Hippocampal formation (tissue), 2 donors: ENCODE measurements at places on chromosomes 2 and 18.

- DNase-seq = no peak
Observed at GRCh38 chr2:119429225-119429981, 2.3 kb upstream of the TMEM37 start.

- DNase-seq = no peak
Observed at GRCh38 chr2:118269408-118270051, 181.3 kb downstream of the INSIG2 start.

GRCh38 chr2:2159336-2159735, 171.7 kb downstream of the MYT1L start:
- no peak for DNase-seq

DNA sequence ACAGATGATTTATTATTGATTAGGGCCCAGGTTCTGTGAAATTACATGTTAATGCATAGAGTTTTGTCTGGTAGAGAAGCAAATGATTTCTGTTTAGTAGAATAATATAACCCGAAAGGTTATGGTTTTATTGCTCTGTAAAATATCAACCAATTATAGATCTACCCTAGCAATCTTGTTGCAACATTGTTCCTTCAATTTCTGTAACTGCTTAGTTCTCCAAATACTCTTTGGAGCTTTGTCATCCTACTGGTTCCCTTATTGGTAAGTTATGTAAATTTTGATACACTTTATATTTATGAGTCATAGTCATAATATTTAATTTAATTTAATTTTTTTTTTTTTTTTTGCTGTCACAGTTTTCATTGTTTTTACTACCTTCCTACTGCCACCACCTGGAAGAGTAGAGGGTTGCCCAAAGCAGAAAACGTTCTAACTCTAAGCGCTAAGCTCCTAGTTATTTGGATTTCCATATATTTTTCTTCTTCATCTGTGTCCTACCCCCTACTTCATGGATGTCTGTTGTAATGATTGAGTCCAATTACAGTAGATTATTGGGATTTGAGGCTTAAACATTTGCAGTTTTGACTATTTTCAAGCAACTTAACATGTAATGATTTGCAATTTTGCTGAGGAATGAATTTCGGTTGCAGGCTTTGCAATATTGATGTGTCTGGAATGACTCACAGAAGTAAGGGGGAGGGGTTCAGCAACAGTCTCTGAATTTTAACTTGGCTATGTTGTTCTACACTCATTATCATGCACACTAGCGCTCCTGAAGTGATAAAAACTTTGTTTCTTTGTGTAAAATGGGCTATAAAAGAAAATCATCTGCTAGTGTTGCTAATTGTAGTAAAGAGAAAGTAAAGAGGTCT, 51.1 kb downstream of the NABP1 start:
- DNase-seq = no peak

DNA sequence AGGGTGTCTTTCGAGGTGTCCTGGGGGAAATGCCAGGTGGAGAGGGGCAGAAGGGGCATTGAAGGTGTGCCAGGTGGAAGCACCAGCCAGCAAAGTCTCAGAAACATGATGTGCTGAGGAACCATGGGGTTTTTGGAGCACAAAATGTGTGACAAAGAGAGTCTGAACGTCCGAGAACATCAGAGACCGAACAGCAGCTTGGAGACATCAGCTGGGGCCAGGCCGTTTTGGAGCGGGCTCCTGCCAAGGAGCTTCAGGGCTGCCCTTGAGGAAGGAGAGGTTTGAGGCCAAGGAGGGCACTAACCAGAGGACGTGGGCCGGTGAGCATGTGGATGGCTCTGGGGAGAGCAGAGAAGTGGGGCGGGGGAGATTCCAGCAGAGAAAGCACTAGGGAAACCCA, 5.3 kb upstream of the MBP start:
- no peak for DNase-seq

GRCh38 chr18:23066504-23067039, 68.7 kb upstream of the CABLES1 start:
- no peak for DNase-seq

DNA sequence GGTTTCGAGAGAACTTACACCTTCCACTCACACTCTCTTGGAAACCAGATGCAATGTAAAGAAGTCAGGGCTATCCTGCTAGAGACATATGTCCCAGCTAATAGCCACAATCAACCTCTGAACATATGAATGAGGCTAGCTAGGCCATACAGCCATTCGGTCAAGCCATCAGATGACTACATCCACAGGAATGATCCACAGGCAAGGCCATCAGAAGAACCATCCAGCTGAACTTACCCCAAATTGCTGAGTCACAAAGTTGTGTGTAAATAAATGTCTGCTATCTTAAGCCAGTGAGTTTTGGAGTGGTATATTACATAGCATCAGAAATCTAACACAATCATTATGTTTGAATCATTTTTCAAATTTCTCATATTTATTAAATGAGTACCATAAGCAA, 5.2 kb upstream of the SPAST start:
- DNase-seq = no peak

DNA sequence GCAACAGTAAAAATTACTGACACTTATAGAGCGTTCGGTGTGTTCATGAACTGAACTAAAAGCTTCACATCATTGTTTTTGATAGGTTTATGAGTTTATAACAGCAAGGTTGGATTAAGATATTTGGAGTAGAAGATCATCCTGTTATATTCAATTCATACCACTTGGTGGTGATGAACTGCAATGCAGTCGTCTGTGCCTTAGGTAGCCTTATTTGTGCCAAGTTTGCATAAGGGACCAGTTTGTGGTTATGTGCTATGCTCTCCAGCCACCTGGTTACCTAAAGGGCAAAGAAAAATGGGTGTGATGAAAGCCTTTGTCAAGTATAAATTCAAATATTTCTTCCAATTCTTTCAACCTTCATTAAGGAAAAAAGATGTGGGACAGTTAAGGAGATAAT, 150.9 kb upstream of the KCNH7 start:
- no peak for DNase-seq

- DNase-seq = no peak
Observed at GRCh38 chr2:32701806-32702205, 74.0 kb downstream of the TTC27 start.

DNA sequence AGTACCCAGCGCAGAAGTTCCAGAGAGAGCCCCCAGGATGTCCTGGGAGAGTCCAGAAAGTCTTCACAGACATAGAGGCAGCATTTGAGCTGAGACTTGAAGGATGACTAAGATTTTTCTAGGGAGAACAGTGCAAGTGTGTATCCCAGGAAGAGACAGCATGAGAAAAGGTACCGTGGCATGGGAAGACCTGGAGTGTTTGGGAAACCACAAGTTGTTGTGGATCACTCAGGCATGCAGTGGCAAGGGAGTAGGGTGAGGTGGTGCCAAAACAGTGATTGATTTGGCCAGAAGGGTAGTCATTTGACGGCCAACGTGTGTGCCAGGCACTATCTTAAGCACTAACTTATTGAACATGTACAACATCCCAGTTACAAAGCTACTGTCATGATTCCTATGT, 24.5 kb upstream of the KCNK3 start:
- no peak for DNase-seq

DNA sequence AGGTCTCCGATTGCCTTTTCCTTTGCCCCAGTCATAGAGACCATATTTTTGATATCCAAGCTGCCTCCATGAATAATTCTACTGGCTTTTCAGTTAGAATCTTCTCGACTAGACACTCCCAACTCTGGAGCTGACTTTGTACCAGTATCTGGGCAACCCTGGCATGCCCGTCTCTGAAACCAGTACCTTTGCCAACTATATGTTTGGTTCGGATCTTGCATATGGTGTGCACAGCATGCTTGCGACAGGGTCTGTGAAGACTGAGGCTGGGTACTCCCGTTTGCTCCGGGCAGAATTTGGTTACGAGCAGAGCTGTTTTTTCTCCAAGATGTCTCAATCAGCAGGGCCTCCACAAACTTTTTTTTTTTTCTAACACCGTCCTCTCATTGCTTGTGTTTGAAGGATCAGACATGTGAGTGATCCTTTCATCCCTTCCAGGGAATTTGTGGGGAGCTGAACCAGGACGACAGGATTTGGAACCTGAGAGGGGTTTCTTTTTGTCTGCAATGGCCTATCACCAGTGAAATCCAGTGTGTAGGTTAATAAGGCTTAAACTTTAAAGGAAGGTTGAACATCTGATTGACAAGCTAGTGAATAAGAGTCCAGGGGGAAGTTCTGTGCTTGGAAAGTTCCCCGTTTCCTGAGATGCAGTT, 322.3 kb downstream of the MYCN start:
- DNase-seq = no peak

DNA sequence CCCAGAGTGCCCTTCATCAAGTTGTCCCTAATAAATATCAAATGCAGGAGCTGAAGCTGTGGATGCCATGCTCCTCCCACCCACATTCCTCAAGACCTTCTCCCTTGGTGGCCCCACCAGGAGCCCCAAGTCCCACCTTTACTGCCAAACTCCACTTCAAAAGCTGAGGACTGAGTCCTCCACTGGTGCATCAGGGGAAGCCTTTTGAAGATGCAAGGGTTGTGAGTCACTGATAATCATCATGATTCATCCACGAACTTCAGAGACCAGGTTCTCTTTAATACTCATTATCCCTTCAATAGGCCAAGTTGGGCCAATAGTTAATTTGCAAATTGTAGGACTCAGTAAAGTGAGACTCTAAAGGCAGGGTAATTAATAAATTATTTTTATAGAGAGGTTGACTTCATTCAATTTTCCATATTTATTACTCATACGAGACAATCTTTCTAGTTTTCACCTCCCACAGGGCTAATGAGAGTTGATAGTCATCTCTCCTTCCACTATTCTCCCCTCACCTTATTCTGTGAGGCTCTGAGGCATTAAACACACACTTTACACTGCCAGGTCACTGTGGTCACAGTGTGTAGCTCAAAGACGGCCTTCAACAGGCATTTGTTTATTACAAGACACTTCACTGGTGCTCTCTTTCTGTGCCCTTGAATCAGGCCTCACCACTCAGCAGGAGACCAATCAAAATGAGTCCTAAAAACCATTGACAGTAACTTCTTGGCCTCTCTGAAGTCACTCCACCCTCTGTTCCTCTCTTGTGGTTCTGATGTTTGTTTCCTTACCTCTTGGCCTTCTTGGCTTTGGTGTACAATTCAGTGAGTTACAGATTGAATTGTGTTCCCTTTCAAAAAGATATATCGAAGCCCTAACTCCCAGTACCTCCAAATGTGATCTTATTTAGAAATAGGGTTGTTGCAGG, 99.9 kb downstream of the TRIB2 start:
- no peak for DNase-seq

GRCh38 chr18:78953566-78953965, 26.1 kb upstream of the SALL3 start:
- DNase-seq = no peak

GRCh38 chr2:190136825-190137224, 74.3 kb upstream of the MSTN start:
- no peak for DNase-seq

DNA sequence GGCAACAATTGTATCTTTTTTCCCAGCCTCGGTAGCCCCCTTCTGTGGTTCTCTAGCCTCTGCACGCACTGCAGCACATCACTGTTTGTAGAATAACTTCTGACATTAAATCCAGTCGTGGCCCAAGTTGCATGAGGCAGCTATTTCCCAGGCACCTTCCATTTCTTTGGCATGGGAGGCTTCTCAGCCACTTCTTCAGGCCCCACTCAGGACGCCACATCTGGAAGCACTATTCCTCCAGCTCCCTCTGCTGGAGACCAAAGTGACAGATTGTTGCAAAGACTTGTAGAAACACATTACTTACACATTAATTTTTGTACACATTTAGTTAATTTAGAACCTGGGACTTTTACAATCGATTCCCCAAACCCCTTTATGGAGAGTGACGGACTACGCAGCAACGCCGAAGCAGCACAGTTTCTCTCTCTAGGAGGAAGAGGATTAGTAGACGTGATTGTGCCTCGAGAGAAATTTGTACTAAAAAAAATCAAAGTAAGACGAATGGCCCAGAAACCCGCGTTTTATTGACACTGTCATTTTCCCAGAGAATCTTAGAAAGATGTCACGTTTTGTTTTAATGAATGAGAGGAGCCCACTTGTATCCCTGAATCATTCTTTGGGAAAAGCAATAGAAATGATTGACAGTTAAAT, 57.8 kb upstream of the RGPD5 start:
- DNase-seq = peak; percentile 37

GRCh38 chr2:165544897-165545296, 75.4 kb downstream of the CSRNP3 start:
- DNase-seq = no peak

DNA sequence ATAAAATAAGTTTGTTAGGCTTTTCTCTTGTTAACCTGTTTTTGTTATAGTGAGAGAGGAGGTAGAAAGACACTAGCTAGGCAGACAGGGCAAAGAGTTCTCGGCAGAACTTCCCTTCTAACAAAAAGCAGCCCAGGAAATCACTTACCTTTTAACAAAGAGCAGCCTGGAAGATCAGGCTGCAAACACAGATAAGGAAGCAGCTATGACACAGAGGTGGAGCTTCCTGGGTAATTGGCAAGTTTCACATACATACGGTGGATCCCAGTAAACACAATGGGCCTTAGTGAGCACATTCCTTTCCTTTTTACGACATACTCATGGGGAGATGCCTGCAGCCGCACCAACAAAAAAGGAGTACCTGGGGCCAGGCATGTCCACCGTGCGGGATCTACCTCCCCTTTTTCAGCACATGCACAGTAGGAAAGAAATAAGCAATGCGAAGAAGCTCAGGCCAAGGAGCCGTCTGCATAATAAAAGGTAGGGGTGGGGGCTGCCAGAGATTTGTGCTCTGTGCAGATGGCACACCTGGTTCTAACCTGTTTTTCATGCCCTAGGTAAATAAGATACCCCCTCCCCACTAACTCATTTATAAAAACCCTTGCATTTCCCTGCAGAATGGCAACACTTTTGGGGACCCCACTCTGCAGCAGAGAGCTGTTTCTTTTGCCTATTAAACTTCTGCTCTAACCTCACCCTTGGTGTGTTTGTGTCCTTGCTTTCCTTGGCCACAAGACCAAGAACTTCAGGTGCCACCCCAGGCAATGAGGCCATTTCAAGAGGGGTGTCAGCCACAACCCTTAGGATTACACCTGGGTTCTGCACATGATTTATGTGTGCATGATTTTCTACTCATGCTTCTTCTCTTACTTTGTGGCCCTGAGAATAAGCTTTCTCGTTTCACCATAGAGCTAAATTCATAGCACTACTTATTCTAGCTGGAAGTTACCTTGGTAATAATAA, 26.5 kb downstream of the MDH1 start:
- no peak for DNase-seq

- no peak for DNase-seq
Observed at GRCh38 chr2:12126318-12126717, 379.9 kb downstream of the LPIN1 start.

GRCh38 chr2:2890901-2891300, 486.7 kb downstream of the EIPR1 start:
- DNase-seq = no peak
